ENCODE measurements at places on chromosomes 13 and 19. TPM values are rescaled to one million over a fixed set of nuclear protein-coding genes. Genes with fewer than 3 reads are reported as not detected.

- DNase-seq = no peak
These were observed 14.6 kb downstream of the LSM4 start for GRCh38 chr19:18308051-18308947.

- DNase-seq = no peak
These were observed 725 bp downstream of the PSMD8 start for GRCh38 chr19:38375098-38375493.

Gene FGF14
- not detected for total RNA-seq

Gene HCN2
- 2.2 TPM for total RNA-seq

DNA sequence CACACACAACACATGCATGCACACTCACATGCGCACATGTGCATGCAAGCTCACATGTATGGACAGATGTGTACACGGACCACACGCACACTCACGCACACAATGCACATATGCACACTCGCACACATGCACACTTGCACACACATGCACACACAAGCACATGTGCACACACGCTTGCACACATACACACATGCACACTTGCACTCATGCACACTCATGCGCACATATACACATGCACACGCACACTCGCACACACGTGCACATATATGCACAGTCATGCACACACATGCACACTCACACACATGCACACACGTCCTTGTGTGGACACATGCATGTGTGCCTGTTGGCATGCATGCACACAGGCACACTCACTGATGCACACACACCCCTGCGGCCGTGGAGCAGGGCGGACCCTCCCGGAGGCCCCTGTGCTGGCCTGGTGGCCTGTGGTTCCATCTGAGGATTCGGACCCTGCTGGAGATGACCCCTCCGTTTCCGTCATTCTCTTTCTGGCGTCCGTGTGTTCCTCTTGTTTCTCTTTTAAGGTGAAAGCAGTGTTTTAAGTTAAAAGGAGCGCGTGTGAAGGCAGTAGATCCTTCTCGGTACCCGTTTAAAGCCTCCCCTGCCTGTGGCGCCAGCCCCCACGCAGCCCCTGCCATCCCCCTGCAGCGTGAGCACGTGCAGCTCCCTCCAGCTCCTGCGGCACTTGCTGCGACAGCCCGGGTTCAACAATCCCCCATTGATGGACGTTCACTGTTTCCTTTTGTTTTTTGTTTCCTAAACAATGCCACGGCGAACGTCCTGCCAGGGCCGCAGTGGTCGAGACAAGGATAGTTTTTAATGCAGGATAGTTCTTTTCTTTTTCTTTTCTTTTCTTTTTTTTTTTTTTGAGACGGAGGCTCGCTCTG is 5.6 kb downstream of the NDUFS7 start:
- DNase-seq = no peak

DNA sequence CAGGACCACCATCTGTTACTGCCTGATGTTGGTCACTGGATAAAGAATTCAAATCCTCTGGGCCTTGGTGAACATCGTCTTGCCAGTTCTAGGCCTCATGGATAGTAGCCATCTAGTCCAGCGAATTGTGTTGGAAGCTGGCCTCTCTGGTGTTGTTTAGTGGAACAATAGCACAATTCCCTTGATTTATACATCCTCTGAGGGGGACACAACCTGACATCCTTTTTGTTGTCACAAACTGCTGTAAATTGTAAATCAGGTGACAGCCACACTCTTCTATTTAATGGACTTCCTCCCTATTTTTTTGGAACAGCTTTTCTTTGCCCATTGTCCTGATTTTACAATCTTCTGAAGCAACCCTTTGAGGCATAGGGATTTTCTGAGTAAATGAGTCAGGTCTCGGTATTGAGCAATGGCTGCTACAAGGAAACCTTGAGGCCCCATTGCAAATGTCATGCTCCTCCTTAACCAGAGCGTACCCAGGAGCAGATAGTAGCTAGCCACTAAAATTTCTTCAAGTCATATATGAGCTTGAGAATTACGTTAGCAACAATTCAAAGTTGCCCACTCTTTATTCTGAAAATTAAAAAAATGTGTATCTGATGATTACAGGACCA is 263.3 kb downstream of the COG6 start:
- no peak for DNase-seq

- no peak for DNase-seq
These were observed 1966.1 kb downstream of the PCDH9 start for GRCh38 chr13:65264066-65264465.

Gene TMEM150B
- not detected for total RNA-seq

DNA sequence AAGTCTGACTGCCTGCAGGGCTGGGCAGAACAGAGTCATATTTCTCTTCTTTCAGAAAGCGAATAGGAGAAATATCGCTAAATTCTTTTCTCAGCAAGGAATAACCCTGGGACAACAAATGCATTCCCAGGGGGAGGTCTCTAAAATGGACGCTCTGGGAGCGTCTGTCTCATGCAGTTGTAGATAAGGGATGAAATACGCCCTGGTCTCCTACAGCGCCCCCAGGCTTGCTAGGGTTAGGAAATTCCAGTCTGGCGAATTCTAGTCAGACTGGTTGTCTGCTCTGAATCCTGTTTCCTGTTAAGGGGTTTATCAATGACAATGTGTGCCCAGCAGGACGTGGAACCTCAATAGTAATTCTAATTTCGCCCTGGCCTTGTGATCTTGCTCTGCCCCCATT is 1214.1 kb downstream of the DIAPH3 start:
- no peak for DNase-seq

Gene ZGLP1
- total RNA-seq = not detected

GRCh38 chr13:103431856-103432255 is 365.6 kb upstream of the SLC10A2 start:
- DNase-seq = no peak

GRCh38 chr19:5964816-5965565 is 12.9 kb downstream of the RANBP3 start:
- DNase-seq = no peak

Gene FAM83E
- 0.11 TPM for total RNA-seq

Measured in SJSA1 (cell line).